ENCODE measurements at places on chromosomes 4 and X.

- no peak for DNase-seq
Observed at GRCh38 chr4:106266201-106266600, 49.8 kb downstream of the TBCK start.

DNA sequence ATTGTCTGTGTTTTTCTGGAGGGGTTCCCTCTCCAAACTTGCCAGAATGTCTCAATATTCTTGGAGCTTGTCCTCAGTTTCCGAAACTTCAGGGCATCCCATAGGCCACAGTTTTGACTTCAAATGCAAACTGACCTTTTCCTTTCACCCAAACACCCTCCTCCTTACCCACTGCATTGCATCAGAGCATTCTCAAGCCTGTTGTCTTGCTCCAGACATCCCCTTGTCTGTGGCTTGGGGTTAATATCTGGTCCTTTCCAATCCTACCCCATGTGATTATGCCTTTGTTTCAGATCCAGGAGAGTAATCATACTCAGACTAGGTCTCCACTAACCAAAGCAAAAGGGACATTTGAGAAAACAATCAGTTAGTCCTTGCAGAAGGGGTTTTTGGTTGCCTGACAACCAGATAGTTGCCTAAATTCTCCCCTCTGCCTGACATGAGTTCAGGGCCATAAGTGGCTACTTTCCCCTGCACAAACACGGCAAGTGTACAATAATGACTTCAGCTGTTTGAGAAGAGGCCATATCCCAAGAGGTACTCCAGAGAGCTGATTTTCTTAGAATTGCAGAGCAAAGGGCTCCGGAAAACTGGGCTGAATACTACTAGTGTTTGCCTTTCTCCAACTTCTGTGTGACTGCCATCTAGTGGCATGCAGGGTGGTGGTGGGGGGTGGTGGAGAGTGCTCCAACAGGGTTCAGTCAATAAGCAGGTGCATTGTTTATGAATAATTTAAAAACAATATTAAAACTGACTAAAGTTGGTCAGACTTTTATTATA, 130.2 kb downstream of the CHRDL1 start:
- peak; percentile 60 for DNase-seq

DNA sequence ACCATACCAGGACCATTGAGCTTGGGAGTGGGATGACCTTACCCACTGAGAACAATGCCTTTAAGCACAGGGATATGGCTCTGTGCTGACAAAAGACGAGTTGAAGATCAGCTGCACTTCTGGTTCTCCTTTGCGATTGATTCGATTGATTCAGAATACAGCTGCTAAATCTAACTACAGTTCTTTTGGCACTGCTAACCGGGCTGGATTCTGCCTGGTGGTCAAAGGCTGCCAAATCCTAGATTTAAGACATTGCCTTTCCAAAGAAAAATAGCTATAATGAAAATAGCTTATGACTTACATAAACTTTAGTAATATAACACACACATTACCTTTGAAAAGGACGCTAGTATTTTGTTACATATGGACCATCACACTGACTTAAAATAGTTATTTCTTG, 18.3 kb downstream of the RAP2C start:
- DNase-seq = no peak

- no peak for DNase-seq
Observed at GRCh38 chrX:9842541-9842940, 56.3 kb downstream of the SHROOM2 start.

- no peak for DNase-seq
Observed at GRCh38 chrX:128078545-128078944, 26.3 kb upstream of the ACTRT1 start.

DNA sequence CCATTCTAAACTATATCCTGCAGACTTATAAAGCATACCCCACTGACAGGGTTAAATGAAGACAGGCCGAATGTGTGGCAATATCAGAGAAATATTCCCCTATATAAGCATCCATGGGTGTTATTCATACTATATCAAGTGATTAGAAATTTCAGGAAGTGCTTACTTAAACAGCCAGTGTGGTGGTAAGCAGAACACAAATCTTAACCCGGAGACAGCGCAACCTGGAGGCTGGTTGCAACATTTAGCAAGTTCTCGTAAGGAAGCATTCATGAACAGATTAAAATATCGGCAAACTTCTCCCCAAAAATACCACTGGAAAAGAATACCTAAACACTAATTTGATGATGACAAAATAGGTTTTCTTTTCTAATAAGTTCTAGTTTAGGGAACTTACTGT, 261.2 kb downstream of the CBLL2 start:
- DNase-seq = no peak

DNA sequence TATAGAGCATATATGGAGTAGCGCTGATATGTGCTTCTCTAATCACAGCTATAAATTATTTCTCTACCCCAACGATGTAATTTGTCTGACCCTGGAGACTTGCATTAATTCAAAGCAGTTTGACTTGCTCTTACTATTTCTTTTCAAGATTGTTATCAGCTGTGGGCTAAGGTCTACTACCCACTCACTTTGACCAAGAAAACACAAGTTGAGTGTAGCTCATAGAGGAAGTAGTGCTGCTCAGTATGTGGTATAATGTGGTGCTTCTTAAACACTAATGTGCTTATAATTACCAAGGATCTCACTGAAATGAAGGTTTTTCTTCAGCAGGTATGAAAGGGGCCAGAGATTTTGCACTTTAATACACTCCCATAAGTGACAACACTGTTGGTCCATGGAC, 70.1 kb downstream of the INPP4B start:
- DNase-seq = no peak

DNA sequence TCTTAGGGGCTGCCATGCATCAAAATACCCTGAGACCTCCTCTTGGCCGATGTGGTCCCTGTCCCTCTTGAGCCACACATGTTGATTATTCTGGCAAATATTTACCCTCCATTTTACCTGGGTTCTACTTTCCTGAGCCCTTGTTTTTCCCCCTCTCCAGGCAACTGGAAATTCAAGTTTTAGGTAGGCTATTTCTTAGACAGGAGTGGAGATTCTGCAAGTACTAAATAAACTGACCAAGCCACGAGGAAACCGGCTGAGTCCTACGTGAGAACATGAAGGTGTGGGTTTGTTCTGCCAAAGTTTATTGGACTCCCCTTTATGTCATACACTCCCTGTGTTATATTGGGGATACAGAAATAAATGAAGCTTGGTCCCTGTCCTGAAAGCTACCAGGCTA, 88.1 kb downstream of the RTL5 start:
- DNase-seq = no peak

GRCh38 chr4:102497986-102498385, 3.2 kb upstream of the NFKB1 start:
- no peak for DNase-seq

GRCh38 chr4:89803915-89804314, 33.0 kb downstream of the SNCA start:
- no peak for DNase-seq

DNA sequence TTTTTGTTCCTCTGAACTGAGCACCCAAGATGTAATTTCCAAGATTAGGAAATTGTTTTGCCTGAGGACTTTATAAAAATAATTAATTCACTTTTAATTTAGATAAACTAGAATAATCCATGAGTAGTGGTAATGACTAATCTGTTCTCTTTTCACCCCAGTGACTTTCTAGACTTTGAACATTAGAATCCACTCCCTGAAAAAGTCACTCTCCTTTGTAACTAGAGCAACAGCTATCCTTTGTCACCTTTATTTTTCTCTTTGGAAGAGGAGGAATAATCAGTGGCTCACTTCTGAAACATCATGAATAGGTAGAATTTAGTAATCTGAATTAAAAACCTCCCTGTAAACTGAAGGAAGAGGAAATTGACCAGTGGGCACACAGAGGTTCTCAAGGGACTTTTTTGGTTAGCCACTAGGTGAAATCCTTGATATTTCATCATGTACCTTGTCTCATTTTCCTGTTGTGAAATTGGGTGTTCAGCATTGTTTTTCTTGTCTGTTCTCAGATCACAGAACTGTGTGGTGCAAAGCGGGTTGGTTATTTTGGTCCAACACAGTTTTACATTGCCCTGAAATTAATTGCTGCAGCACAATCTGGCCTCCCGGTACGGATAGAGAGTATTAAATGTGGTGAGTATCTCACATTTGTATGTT, 59.4 kb downstream of the REPS2 start:
- no peak for DNase-seq

DNA sequence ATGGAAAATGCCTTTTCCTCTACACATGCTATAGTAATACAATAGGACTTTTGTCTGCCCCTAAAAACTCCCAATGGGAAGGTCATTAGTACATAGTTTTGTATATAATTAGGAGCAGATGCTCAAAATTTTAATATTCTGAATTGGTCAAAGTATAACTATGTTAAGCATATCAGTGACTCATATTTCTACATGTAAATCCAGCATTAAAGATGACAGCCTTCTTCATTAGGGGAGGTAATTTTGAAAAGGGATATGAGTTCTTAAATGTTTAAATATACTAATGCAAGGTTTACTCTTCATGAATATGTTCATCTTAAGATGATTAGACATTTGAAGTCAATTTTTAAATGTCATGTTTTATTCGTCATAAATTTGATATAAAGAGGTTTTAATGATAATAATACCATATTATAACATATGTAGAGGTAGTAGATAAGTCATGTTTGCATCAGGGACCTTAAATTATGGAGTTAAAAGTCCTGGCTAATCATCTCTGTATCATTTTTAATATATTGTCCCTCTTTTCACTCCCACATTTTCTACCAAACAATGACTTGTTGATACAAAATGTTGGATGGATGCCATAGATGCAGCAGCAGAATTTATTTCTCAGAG, 218.8 kb downstream of the STPG2 start:
- no peak for DNase-seq

DNA sequence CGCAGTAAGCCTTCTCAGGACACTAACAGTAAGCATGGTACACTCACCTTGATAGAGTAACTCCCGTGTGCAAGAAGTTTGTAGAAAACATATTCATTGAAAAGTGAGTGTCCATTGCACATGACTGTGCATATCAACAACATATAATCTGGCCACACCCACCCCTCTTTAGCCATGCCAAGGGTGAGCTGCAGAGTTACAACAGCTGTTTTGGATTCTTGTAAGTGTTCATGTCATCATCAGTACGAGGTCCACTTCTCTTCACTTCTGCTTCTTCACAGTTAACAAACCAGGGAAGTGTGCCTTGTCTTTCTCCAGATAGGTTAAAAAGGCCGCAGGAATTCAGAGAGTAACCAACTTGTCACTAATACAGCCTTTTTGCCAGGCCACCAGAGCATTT, 116.6 kb downstream of the IRF2 start:
- no peak for DNase-seq

DNA sequence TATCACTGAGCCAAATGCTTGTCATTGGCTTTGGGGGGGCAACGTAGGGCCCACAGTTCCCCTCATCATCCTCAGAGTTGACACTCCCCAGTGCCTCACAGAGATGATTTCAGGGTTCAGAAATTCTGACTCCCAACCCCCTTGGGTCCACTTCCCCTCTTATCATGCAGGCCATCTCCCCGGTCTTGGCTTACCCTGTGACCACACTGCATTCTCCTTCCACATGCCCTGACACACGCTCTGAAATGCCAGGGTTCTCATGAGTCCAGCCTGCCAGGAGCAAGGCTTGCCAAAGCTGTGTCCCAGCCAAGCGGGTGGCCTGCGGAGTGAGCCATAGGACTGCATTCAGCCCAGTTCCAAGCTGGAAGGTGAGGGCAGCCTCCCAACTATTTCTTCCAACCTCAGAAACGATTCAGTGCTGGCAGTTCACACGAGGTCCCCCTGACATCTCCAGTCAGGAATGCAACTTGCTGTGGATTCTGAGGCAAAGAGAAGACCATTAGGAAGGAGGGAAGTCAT, 101.2 kb downstream of the SMIM20 start:
- DNase-seq = peak; percentile 70

GRCh38 chr4:150156543-150156942, 78.3 kb downstream of the DCLK2 start:
- no peak for DNase-seq

DNA sequence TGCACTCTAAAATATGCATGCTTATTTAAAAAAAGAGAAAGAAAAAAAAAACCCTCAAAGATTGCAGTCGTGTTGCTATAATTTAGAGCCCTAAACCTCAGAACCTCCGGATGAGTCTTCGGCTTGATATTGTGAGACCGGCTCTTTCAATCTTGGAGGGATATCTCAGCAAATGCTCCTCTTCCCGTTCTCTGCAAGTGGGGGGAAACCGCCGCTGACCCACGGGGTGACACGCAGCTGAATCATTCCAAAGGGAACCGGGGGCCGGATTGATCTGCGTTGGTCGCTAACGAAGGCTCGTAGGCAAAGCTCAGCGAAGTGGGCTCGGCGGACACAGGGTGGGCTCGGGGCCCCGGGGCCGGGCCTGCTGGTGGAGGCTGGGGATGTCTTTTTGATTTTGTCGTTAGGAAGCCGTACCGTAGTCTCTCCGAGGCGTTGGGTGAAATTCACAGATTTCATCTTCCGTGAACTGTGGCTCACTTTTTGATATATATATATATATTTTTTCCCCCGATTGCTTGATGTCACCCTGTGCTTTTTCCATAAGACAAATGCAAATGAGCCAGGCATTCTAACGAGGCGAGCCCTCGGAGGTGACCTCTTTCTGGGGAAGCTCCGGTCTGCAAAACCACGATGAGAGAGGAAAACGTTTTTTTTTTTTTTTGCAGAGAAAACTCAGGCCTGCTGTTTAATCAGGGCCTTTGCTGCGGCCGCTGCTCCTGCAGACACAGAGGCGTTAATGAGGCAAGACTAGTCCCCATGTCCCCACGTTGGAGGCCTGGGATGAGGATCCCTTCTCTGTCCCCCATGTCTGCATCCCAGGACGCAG, 110.7 kb upstream of the PPP2R3B start:
- no peak for DNase-seq

DNA sequence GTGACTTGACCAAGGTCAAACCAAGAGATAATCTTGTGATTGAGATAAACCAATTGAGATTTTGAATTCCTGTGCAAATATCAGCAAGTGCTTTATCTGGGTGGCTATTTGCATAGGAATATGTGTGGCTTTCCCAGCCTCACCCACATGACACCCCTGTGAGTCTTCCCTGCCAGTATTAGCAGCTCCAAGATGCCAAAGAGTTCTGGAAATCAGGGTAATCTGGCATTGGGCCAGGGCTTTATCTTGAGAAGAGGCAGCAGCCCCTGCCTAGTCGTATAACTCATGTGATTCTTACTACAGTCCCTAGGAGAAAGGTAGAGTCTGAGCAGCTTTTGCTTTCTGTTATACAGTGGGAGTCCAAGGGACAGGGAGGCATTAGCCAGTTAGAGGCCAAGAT, 87.7 kb downstream of the RLIM start:
- no peak for DNase-seq

DNA sequence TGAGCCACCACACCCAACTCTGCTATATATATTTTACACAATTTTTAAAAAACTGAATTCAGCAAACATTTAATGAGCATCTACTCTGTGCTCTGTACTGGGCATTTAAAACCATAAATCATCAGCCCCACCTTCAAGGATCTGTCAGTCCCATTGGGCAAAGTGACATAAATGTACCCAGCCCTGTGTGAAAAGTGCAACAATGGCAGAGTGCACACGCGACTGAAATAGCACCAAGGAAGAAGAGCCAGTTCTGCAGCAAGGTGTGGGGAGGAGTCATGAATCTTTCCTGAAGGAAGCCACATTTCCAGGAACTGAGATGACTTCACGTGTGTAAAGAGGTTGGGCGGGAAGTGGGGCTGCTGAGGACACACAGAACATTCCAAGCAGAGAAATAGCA, 111.5 kb upstream of the ATP6AP2 start:
- DNase-seq = no peak

GRCh38 chrX:13845721-13846378, 29.0 kb upstream of the GPM6B start:
- no peak for DNase-seq

- no peak for DNase-seq
Observed at GRCh38 chr4:55574252-55574651, 17.8 kb downstream of the PDCL2 start.

- DNase-seq = peak; percentile 69
Observed at GRCh38 chrX:4547213-4547836, 833.9 kb upstream of the PRKX start.

- no peak for DNase-seq
Observed at GRCh38 chr4:81060587-81061343, 30.3 kb downstream of the BMP3 start.
